ENCODE measurements at places on chromosomes 12 and 14. TPM values are rescaled to one million over a fixed set of nuclear protein-coding genes. Genes with fewer than 3 reads are reported as not detected.

DNA sequence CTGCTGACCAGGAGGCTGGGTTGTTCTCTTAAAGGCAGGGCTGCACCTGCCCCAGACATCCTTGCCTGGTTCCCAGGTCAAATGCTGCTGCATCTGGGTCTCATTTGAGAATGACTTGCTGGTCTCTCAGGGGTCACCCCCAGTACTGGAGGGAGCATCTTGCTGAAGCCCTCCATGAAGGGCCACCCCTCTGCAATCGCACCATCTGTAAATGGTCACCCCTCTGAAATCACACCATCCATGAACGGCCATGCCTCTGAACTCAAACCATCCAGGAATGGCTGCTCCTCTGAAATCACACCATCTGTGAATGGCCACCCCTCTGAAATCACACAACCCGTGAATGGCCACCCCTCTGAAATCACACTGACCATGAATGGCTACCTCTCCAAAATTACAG lies 7.3 kb upstream of the SERPINA6 start:
- DNase-seq: no peak

CCDC177 gene
- total RNA-seq: not detected

DNA sequence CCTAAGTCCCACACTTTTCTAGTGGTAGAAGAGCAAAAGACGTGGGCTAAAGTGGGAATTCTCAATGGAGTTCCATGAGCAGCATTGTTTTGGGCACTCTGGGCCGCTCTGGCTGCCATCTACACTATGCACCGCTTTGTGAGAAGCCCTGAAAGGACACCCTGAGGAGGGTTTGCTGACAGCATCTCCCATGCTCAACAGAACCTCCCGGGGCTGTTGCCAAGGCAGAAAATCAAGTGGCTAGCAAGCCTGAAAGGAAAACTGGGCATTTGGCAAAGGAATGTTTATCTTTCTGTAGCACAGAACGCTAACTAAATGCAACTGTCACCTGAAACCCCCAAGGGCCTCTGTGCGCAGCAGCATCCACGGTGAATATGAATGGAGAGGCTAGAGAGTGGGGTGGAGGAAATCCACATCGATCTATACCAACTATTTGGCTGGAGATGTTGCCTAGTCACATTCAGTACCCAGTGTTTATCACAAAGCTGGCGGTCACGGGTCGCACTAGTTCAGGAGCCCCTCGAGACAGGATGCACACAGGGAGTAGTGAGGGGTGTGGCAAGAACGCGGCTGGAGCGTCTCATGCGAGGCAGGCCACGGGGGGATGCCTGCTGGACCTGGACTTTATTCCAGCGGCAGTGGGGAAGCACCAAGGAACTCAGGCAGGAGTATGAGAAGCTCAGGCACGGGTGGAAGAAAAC lies 14.2 kb downstream of the APPL2 start:
- no peak for DNase-seq

GRCh38 chr12:96495155-96495554 lies 5.8 kb downstream of the CFAP54 start:
- DNase-seq: no peak

DNA sequence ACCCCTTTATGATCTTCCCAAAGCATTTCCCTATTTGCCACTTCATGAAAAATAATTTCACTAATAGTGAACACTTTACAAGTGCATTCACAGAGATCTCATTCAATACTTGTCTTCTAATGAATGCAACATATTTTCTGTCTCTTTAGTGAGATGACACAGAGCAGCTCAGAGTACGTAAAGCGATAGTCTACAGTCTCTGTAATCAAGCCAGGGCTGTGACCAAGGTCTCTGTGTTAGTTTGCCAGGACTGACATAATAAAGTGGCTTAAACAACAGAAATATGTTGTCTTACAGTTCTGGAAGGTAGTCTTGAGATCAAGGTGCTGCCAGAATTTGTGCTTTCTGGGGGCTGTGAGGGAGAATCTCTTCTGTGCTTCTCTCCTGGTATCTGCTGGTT lies 33.1 kb upstream of the FRS2 start:
- DNase-seq: no peak

NINJ2 gene
- not detected for total RNA-seq
